ENCODE measurements at places on chromosomes 1 and 21. TPM values are rescaled to one million over a fixed set of nuclear protein-coding genes. Genes with fewer than 3 reads are reported as not detected.

Gene MLLT11
- polyA plus RNA-seq = 17.4 TPM

Gene MPC2
- 149 TPM for polyA plus RNA-seq

Gene S100A4
- 18.0 TPM for polyA plus RNA-seq

Gene SH2D5
- 0.22 TPM for polyA plus RNA-seq

Gene TAS1R1
- 0.27 TPM for polyA plus RNA-seq

- peak; percentile 87 for DNase-seq
These were observed 56.8 kb downstream of the MRPL37 start for GRCh38 chr1:54256522-54257345.

GRCh38 chr1:204645251-204645650 is 40.3 kb downstream of the LRRN2 start:
- no peak for DNase-seq

DNA sequence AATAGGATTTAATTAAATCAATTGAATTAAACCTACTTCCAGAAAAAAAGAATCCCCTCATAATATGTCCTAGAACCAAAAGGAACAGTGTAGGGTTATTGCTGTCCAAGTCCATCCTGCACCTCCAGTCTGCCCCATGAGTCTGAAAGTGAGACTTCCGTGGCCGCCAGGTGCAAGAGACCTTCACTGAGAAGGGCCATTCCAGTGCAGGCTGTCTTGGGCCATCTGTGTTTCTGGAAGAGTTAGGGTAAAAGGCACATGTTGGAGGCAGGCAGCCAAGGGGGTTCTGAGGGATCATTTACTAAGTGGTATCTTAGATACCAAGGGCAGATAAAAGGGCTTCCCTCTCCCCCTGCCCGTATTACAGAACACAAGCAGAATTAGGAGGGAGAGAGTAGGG is 31.0 kb downstream of the UBE2T start:
- no peak for DNase-seq

- DNase-seq = no peak
These were observed 61.5 kb downstream of the KCNK1 start for GRCh38 chr1:233675446-233675845.

DNA sequence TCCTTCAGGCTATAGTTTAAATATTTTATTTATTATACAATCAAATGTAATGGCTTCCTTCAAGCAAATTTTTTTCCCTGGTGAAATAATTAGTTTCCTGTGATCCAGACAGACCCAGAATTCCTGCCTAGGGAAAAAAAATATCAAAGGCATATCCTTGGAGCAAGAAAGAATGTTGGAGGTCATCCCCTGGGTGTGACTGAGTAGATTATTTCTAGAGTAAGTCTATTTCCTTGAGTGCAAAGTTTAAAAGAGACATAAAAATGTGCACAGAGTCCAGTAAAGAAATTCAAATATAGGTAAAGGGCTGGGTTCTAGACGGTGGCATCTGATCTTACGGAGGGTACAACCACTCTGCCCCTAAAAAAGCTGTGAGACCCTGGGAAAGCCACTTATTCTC is 32.2 kb upstream of the SAMD13 start:
- peak; percentile 58 for DNase-seq

GRCh38 chr1:8545078-8545477 is 227.2 kb downstream of the SLC45A1 start:
- DNase-seq = no peak

- no peak for DNase-seq
These were observed 3.1 kb downstream of the TACSTD2 start for GRCh38 chr1:58573705-58574591.

- no peak for DNase-seq
These were observed 39.5 kb downstream of the XCL2 start for GRCh38 chr1:168504064-168504837.

DNA sequence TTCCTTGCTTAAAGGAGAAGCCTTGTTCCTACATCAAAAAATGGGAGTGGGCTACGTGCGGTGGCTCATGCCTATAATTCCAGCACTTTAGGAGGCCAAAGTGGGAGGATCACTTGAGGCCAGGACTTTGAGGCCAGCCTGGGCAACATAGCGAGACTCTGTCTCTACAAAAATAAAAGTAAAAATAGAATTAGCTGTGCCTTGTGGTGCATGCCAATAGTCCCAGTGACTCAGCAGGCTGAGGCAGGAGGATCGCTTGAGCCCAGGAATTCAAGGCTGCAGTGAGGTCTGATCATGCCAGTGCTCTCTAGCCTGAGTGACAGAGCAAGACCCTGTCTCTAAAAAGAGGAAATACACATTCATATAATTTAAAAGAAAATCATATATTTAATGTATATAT is 127.1 kb downstream of the C1orf21 start:
- DNase-seq = no peak

DNA sequence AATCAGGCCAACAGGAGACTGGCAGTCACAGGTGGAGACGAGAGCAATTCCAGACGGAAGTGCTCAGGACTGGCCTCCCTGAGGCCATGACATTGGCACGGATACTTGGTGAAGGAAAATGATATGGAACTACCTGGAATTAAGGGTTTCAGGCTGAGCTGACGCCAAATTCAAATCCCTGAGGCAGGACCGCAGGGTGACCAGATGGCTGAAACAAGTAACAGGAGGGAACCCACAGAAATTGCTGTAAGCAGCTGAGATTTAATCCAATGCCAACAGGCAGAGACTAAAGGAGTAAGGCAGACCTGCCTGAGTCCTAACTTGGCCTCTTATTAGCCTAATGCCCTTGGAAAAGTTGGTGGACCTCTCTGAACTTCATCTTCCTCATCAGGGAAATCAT is 76.2 kb downstream of the ERG start:
- no peak for DNase-seq

Data from large intestine (tissue), 12 donors.